GDM1 (cell line): ENCODE measurements at places on chromosomes 4 and X.

DNA sequence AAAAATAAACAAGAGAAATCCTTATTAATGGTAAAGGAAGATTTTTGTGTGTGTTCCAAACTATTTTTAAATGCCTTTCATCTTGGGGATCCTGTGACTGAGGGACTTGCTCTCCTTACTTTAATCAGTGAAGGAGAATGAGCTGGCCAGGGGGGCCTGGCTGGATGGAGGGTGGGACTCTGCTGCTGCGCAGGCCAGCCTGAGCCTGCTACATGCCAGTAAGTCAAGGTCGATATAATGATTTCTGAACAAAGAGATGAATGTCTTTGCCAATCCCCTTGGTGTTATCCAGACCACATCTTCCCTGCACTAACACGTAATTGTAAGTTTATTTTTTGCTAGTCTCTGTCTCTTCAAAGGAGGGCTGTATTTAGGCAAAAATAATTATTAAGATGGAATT lies 1679.2 kb upstream of the TENM3 start:
- no peak for DNase-seq

- no peak for DNase-seq
Measured at GRCh38 chr4:107838861-107839565, 14.3 kb downstream of the SGMS2 start.

- DNase-seq = no peak
Measured at GRCh38 chrX:9681422-9681821, 84.2 kb downstream of the GPR143 start.

DNA sequence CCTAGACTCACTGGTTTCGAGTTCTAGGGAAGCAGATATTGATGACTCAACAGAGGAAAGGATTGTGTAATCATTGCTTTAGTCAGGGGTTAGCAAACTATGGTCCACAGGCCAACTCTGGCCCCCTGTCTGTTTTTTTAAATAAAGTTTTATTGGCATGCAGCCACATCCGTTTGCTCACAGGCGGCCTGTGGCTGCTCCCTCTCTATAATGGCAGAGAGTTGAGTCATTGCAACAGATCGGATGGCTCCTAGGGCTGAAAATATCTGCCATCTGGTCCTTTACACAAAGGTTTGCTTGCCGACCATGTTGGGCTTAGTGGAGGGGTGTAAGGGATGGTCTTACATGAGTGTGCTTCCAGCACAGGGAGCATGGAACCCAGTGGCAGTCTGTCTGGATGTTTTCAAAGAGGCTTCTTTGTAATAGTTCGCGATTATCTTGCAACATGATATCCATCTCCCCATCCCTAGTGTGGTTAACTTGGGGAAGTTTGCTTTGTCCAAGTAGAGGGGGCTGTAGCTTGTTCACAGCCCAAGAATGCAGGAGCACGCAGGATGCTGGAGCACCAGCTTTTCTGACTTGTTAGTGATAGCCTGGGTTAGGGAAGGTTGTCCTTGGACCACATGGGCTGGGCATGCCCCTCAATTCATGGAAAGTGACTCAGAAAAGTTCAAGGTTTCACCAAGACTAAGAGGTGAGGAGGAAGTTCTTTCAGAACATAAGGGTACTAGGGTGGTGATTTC lies 59.3 kb upstream of the CLDN34 start:
- no peak for DNase-seq

GRCh38 chr4:142656178-142656577 lies 189.9 kb downstream of the INPP4B start:
- DNase-seq = no peak

- DNase-seq = no peak
Measured at GRCh38 chr4:107379054-107379869, 340.8 kb downstream of the PAPSS1 start.

DNA sequence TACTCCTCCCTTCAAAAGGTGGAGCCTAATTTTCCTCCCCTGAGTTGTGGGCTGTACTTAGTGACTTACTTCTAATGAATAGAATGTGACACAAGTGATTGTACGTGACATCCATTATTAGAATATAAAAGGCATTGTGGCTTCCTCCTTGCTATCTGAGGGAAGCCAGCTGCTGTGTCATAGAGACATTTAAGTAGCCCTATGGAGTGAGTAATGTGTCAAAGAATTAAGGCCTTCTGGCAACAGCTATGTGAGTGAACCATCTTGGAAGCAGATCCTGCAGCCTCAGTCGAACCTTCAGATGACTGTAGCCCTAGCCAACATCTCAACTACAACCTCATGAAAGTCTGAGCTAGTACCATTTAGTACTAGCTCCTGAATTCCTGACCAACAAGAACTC lies 76.1 kb downstream of the BCOR start:
- DNase-seq = no peak

- DNase-seq = no peak
Measured at GRCh38 chr4:39259571-39260330, 77.4 kb downstream of the WDR19 start.

DNA sequence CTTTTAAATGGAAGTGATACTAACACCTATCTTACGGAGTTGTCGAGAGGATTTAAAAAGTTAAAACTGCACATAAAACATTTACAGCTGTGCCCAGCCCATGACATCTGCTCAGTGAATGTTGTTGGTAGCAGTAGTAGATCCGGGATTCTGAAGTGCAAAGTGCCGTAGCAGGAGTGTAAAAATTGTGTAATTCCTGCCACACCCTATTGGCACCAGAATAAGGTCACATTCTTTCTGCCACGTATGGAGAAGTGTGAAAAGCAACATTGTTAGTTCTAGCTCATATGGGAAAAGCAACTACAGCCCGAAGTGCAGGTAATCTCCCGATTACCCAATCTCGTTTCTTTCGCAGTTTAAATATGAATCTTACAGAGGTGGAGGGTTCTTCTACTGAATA lies 31.2 kb downstream of the PRIMPOL start:
- no peak for DNase-seq
